Sigmoid colon (tissue), 7 donors: ENCODE measurements at places on chromosomes 2 and 18.

DNA sequence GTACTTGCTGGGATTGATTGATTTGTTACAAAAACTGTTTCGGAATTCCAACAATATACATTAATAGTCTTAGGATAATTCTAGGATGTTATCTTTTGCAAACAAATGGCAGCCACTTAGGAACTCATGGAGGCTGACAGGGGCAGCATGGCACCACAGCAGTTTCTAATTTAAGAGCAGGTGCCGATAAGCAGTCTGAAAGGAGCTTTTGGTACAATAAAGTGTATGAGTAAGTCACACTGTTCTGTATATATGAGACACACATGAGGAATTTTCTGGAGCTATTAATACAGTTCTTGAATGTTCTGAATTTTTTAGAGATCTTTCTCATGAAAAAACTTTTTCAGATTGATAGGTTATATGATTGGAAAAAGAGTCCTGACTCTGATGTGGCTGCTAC lies 52.2 kb downstream of the EIF5B start:
- no peak for DNase-seq

GRCh38 chr18:46334868-46335281 lies 230.7 kb downstream of the HAUS1 start:
- peak; percentile 64 for DNase-seq

DNA sequence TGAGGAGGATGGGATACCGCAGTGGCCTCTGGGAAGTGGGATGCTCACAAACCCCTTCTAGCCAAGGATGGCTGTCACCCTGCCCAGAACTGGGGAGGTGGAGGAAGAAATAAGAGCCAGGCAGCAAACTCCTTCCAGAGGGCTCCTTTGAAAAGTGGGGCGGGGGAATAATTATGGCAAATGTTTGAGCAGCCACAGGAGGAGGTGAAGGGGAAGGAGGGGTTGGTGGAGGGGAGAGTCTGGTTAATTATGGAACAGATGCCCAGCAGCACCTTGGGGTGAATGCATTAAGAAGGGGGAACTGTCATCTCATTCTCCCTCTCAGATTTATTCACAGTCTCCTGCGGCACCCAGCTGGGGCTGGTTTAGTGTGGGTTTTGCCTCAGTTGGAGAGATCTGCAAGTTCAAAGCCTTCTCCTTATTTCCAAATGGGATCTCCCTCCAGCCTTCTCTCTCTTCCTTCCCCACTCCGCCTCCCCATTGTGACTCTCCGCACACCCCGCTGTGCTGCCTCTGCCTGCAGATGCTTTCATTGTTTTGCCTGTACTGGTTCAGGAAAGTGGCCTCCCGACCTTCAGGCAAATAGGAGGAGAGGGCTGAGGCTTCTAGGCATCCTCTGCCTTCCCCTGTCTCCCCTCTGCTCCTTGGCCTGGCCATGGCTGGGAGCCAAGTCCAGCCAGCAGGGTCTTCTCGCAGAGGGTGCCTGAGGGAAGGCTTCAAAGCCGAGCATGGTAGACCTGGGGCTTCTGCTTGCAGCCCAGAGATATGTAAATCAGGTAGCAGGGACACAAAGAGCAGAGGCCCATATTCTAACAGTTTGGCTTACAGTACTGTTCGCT lies 457.2 kb upstream of the MEX3C start:
- DNase-seq, result no peak

- no peak for DNase-seq
These were observed 157.9 kb downstream of the ADCYAP1 start for GRCh38 chr18:1062588-1062987.
